ENCODE measurements at places on chromosomes 3 and 15.

DNA sequence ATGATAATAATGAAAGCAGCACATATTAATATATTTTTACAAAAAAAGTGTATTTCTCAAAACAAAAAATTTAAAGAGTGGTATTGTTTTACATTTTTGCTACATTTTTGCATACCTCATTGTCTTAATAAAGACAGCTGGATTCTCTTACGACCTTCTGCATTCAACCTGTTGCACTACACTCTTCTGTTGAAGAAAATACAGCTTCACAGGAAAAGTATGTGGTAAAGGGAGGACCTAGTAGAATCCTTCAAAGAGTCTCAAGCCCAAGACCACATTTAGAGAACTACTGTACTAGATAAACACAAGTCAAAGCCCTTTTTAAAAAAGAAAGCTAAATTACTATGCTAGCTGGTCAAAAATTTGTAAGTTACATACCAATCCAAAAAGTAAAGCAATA lies 7.9 kb downstream of the ZNF280D start:
- DNase-seq: no peak

DNA sequence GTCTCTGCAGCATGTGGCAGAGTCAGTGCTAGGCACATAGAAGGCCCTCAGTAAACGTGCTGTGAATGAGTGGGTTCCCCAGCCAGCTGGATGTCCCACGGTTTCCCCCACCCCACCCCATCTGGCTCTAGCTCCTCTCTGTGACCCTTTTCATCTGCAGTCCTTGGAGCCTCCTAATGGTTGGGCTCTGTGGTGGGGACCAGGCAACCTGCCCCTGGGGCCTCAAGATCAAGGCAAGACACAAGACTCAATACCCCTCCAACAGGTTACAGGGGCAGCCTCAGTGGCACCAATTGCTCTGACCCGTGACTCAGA lies 17.1 kb upstream of the CYP11A1 start:
- DNase-seq: no peak

DNA sequence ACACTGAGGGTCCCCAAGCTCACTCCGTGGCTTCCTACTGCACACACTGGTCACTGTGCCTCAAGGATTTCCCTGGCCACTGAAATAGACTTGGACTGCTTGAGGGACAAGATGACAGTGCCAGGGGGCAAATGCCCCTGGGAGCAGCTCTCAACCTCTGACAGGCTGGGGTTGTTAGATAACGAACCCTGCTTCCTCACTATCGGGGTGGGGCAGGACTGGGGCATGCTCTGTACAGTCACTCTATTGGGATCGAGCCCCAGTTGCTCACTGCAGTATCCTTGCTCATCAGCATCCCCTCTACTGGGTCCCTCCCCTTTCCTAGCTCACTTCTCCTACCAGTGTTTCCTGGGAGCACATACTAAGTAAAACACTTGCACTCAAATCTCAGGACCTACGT lies 610.8 kb downstream of the NTRK3 start:
- DNase-seq: no peak

- no peak for DNase-seq
These were observed 35.8 kb downstream of the PRKCD start for GRCh38 chr3:53196575-53197407.

- no peak for DNase-seq
These were observed 59.0 kb downstream of the FRMD4B start for GRCh38 chr3:69326855-69327300.

GRCh38 chr3:65020281-65021160 lies 332.7 kb upstream of the ADAMTS9 start:
- no peak for DNase-seq

DNA sequence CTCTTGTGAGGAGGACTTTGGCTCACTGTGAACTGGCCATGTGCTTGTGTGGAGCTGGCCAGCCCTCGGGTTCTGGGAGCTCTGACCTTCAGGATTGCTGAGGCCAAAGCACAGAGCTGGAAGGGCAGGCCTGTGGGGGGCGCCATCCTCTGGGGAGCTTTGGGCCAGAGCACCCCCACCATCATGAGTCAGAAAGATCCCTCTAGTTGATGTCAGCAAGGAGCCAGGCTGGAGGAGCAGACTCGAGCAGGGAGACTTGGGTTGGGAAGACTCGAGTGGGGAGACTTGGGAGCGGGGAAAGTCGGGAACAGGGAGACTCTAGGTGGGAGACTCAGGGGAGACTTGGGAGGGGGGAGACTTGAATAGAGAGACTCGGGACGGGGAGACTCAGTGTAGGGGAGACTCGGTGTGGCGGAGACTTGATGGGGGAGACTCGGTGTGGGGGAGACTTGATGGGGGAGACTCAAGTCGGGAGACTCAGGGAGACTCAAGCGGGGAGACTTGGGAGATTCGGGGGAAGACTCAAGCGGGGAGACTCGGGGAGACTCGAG lies 37.7 kb upstream of the PLXNA1 start:
- DNase-seq: no peak

GRCh38 chr3:100299016-100299415 lies 35.5 kb upstream of the NIT2 start:
- DNase-seq: no peak

DNA sequence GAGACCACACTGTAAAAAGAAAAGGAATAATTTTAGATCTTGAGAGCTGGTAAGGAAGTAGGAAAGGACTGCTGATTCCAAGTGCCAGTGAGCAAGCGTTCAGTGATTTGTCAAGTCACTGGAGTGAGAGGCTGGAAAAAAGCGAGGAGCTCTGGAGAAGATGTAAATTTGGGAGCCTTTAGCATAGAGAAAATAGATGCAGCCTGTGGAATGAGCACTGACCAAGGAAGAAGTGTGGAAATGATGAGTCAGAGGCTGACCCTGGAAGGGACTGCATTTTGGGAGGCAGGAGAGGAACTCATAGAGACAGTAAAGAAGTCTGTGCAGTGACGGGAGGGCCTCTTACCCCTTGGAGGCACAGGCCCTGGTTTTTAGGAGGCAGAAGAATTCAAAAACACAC lies 17.1 kb upstream of the ABTB1 start:
- DNase-seq: no peak

GRCh38 chr15:100880139-100880896 lies 687 bp downstream of the ALDH1A3 start:
- DNase-seq: no peak

DNA sequence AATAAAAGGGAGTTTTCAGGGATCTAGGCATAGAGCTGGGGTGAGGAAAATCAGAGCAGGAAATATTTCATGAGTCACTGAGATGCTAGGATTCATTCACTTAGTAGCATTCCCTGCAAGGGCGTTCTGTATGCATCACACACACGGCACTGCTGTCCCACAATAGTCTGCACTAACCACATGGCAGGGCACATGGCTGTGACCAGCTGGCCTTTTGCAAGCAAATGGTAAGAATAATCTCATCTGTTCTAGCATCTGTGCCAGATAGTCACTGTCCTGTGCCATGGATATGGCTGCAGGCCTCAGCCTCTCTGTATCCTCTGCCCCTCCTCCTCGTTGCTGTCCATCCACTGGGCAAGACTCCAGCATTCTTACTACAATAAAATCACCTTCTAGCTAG lies 37.8 kb downstream of the BOC start:
- no peak for DNase-seq

GRCh38 chr15:76062286-76062685 lies 2.5 kb downstream of the TMEM266 start:
- no peak for DNase-seq

GRCh38 chr15:81608309-81608829 lies 234.4 kb upstream of the TMC3 start:
- DNase-seq: no peak

DNA sequence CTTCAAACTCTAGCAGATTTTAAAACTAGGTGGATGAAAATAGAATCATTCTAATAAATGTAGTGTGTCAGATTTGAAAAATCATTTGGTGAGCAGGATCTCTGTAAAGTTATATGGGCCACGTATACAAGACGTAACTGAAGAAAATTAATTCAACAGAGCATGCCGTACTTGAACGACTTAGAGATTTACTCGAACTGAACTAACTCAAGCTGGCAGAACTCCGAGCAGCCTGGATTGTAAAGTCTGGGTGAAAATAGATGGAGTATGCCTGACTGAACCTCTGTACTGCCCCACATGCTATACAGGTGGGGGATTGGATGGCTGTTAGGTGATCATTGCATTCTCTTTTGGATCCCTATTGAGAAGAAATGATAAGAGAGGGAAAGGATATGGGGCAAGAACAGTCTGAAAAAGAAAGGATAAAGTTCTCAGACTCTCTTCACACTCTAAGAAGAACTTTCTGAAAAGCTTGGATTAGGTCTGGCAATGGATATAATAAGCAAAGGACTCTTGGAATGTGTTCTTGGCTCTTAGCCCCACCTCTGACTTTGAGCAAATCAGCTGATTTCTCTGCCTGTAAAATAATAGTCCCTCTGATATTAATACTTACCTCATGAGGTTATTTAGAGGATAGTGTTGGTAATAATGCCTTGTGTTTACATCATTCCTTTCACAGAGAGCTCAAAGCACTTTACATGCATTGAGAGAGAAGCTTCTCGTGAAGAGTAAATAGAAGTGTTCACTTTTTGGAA lies 147.5 kb downstream of the FILIP1L start:
- DNase-seq: no peak

- DNase-seq: peak; percentile 12
These were observed 15.8 kb downstream of the ISG20 start for GRCh38 chr15:88654430-88655102.

GRCh38 chr15:91894606-91895005 lies 41.1 kb downstream of the SLCO3A1 start:
- no peak for DNase-seq

DNA sequence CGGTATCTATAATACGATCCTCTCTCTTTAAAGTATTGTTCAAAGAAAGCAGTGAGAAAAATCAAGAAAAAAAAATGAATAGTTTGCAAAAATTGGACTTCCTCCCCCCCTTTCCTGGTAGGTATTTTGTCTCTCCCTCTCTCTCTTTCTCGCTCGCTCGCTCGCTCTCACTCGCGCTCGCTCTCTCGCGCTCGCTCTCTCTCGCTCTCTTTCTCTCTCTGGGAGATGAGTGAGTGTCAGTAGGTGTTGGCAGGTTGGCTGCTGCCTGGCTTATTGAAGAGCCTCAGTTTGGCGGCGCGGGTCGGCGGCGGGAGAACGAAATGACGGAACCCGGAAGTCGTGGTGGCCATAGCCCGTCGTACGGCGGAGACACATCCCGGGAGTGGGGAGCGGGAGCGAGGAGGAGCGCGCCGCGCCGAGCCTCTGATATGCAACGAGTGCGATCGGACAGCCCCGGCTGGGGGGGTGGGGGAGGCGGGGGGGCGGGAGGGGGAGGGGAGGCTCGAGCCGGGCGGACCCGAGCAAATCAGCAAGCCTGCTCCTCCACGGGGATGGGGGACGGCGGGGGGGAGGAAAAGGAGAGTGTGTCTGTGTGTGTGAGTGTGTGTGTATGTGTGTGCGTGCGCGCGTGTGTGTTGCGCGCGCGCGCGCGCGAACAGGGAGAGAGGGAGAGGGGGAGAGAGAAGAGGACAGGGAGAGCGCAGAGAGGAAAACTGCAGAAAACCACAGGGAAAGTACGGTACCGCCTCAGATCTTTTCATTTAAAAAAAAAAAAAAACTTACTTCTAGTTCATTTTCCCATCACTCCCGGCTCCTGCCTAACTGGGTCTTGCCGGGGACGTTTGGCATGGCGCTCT lies at the start of gene MEIS2:
Gene MEIS2 (minus strand): TSS at position 441 of the 857 bp plus-strand sequence. CDS start 1,083 bp downstream, outside the sequence.
- DNase-seq: no peak

GRCh38 chr3:128194843-128195242 lies 41.6 kb downstream of the EEFSEC start:
- no peak for DNase-seq

- peak; percentile 16 for DNase-seq
These were observed 183.4 kb downstream of the GOLGA6L6 start for GRCh38 chr15:20358066-20358778.

DNA sequence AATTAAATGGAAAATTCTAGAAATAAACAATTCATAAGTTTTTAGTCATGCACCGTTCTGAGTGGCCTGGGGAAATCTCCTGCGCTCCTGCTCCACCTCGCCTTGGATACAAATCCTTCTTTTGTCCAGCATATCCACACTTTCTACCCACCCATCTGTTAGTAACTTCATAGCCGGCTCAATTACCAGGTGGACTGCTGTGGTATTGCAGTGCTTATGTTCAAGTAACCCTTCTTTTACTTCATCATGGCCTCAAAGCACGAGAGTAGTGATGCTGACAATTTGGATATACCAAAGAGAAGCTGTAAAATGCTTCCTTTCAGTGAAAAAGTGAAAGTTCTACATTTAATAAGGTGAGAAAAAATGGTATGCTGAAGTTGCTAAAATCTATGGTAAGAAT lies 142.3 kb upstream of the CHL1 start:
- no peak for DNase-seq

DNA sequence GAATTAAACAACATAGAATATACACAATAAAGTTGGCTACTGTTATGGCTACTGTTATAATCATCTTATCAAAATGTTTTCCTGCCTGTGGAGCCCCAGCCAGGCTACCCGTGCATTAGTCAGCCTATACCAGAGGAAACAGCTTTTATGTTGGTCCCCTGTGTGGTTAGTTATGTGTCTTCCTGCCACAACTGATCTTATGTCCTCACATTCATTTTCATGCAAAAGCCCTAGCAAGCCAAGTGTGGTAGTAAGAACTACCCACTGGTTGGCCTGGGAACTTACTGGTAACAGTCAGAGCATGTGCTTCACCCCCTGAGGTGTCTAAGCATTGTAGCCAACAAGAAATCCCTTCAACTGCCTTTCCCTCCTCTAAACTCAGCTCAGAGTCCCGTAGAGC lies 21.8 kb downstream of the MGLL start:
- DNase-seq: no peak

DNA sequence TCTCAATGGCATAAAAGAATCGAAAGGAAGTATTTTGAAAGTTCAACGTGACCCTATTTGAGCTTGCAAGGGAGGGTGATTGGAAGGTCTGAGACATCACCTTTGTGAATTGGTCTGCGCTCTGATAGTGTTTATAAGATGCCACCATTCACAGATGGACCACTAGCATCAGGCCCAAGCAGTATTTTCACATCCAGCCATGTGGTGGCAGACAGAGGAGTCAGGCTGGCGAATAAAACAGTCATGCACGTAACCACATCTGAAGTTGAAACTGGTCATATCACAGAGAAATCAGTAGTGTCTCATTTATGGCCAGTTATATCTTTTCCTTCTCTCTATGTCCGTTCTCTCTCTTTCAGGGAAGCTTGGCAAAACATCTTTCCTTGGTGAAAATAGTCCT lies 170.1 kb upstream of the ONECUT1 start:
- DNase-seq: no peak

DNA sequence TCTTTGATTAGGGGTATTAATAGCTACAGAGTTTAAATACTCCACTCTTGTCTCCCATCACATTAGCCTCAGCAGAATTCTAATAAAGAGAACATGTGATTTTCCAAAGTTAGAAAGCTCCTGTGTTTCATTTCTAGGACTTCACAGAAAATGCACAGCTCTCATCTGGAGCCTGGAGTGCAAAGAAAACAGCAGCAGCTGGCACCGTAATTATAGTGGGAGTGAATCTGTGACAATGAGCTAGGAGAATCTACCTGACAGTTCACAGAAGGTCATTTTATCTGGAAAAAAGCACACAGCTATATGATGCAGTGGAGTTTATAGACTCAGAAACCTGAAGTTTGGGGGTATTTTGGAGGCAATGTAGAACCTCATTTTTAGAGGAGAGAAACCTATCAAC lies 5.4 kb upstream of the TRIM59 start:
- DNase-seq: no peak

- DNase-seq: no peak
These were observed 13.2 kb upstream of the ZBTB20 start for GRCh38 chr3:115160295-115160694.

All from activated B cell treated with CpG ODN at 0.5 μM for 24 hours (primary cell).